ENCODE measurements at places on chromosomes 6 and 20.

- no peak for DNase-seq
These were observed 101.5 kb downstream of the PHACTR3 start for GRCh38 chr20:59705651-59706399.

DNA sequence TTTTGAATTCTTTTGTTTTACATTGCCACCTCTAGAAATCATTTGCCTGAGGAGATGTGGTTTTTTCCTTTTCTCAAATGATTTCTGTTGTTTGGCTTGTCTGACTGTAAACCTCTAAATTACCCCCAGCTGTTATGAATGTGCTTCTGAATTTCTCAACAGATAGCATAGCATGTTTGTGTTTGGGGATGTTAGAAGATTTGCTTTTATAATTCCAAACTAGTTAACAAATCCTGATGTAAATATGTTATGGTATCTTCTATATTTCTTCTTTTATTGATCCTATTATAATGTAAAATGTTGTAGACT, 31.6 kb upstream of the EZR start:
- no peak for DNase-seq

- no peak for DNase-seq
These were observed 8.9 kb downstream of the NDUFAF4 start for GRCh38 chr6:96888745-96889144.

DNA sequence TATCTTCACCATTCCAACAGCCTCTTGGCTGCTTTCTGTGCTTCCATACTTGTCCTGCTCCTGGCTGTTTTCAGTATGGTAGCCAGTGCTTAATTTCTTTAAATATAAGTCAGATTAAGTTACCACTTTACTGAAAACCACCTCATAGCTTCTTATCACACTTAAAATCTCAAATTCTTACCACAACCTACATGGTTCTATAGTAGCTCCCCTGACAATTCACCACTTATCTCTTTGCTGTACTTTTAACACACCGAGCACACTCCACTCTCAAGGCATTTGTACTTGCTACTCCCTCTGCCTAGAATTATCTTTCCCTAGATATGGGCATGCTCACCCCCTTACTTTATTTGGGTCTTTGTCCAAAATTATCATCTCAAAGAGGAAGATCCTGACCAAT, 369.0 kb downstream of the TENT5A start:
- no peak for DNase-seq

DNA sequence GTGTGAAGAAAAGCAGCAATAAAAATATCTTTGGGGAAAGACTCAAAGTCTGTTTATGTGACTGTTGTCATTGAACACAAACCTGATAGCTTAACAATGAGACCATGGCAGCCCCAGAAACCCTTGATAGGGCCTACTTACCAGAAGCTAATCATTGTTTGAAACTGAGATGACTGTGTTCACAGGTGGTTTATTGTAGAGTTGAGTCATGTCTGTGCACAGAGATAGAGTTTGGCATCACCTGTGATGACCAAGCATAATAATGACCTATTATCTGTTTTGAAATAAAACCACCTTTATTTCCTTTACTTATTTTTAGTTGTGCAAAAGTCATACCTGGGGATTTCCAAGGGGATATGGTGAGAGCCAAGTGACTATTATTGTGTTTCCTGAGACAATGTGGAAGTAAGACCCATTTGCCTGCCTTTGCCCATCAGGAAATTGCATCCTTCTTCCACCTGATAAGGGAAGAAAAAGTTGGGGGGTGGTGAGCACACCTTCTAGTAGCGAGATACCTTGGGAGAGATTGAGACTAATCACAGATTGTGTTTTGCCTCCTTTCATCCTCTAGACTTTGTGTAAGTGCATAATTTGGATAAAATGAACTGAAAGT, 456.9 kb upstream of the JAG1 start:
- DNase-seq, result no peak

DNA sequence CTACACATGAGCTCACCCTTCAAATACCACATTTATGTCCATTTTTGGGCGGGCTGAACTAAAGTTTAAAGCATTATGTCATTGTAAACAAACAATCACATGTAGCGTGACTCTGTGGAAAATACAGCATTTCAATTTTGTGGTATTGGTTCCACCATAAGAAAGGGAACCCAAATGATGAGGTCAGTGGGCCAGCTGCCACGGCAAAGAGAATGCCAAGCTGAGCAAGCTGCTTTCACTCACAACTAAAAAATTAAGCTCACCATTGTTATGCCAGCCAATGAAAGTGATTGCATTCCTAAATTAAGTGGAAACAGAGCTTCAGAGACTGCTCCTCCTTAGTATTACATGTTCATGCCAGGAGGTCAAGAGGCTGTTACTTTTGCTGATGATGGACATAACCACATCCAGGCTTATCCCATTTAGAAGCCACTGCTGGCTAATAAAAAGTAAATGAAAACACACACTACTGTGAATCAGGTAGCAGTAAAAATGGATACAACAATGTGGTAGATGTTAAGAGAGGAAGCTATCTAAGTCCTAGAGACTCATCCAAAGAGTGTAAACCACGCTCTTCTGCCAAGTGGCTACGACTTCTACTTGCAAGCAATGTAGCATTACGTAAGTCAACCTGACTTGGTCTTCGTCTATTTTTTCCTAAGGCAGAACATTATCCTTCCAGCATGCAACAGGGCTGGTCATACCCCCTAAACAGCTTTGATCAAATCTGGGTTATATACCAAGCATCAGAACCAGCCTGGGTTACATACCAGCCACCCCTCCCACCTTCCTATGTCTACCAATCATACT, 164.8 kb downstream of the BACH2 start:
- no peak for DNase-seq

GRCh38 chr6:72740135-72740534, 118.3 kb downstream of the KCNQ5 start:
- no peak for DNase-seq

DNA sequence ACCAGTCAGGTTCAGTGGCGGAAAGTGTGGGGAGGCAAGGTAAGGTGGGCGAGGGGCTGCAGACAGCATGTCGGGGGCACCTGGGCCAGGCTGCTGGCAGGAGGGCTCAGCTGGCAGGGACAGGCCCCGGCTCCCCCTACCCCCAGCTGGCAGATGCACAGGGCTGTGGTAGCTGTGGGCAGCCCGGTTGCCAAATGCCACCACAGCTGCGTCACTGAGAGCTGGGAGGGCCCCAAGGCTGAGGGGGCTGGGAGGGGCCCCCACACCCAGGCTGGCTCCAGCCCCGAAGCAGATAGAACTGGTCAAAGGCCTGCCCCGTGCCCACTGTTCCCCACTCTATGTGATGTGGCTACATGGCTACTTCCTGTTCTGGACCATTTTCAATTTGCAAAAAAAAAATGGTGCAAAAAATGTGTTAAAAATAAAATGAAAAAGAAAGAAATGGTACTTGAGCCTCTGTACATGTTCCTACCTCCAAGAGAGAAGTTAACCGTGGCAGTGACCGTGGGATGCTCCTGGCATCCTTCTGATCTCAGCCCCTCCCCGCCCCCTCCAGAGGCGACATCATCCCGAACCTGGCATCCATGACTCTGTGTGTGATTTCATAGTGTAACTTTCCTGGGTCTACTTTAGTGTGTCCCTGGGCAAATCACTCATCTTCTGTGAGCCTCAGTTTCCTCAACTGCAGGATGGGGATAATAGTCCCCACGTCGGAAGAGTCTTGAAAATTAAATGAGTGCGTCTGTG, 64.4 kb downstream of the UBE2V1 start:
- DNase-seq, result peak; percentile 53

DNA sequence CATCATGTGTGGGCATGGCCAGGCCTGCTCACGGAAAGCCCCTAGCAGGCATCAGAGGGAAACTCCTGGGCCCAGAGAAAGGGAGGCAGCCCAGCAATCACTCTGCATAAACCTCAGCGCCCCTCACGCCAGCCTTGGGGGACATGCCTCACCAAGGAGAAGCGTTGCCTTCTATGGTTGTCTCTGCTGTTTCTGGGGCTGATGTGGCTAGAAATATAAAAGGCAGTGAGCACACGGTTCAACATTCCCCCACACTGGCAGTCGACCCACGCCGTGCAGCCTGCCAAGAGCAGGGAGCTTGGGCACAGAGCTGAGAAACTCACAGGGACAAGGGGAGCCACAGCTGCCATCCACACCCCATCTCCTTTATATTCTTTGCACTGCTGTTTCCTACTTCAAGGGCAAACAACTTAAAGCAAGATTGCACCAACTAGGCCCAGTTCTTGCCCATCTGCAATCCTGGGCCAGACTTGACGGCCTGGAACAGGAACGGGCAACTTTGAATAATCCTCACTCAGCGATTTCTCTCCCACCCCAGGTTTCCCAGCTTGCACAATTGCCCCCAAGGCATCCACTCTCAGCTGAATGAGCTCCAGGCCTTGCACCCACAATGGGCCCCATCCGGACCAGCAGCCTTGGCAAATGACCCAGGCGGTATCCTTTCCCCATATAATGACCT, 35.5 kb upstream of the FOXC1 start:
- DNase-seq, result no peak

- DNase-seq, result no peak
These were observed 41.2 kb upstream of the CHRNA4 start for GRCh38 chr20:63402181-63402859.

GRCh38 chr6:50712291-50712690, 1.0 kb upstream of the TFAP2D start:
- DNase-seq, result no peak

GRCh38 chr20:23754731-23755130, 4.0 kb upstream of the CST1 start:
- DNase-seq, result no peak

DNA sequence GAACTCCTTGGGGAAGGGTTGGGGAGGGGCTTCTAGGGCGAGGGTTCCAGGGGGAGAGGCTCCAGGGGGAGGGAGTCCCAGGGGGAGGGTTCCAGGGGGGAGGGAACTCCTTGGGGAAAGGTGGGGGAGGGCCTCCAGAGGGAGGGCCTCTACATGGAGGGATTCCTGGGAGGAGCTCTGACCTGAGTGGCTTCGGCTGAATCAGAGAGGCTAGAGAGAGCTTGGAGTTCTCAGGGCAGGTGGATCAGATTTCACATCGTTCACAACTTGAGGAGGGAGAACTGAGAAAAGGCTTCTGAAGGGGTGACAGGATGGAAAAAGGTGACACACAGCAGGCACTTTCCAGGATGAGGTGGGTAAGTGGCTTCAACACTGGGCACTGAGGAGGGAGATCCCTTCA, 49.1 kb downstream of the DAAM2 start:
- DNase-seq, result no peak

- no peak for DNase-seq
These were observed 212.1 kb downstream of the BTBD9 start for GRCh38 chr6:38427492-38428210.

GRCh38 chr6:2468601-2468955, 223.2 kb upstream of the GMDS start:
- no peak for DNase-seq
